Myocyte (in vitro differentiated cells): ENCODE measurements at places on chromosomes 7 and 10.

DNA sequence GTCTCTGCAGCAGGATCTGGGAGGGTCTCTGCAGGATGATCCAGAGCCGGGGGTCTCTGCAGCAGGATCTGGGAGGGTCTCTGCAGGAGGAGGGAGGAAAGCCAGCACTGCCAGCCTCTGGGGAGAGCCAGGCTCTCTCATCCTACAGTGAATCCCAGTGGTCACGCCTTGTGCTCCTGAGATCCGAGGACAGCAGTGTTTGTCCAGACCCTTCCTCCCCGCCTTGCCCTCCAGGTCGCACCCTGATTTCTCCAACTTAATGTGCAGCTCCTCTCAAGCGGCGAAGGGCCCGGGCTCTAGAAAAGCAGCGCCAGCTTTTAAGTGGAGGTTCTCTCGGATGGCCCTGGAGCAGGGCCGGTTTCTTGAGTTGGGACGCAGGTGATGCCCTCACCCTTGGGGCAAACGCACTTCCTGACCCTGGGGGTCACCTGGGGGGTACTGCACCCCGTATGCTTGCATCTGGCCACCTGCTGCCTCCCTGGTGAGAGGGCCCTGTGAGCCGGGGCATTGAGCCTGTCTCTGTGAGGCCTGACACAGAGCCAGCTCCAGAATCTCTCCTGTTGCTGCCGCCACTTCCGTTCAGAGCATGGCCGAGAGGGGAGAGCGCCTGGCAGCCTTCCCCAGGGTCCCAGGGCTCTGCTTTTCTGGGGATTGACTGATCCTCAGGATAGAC, 111.6 kb downstream of the ACTR3B start:
- DNase-seq = no peak

DNA sequence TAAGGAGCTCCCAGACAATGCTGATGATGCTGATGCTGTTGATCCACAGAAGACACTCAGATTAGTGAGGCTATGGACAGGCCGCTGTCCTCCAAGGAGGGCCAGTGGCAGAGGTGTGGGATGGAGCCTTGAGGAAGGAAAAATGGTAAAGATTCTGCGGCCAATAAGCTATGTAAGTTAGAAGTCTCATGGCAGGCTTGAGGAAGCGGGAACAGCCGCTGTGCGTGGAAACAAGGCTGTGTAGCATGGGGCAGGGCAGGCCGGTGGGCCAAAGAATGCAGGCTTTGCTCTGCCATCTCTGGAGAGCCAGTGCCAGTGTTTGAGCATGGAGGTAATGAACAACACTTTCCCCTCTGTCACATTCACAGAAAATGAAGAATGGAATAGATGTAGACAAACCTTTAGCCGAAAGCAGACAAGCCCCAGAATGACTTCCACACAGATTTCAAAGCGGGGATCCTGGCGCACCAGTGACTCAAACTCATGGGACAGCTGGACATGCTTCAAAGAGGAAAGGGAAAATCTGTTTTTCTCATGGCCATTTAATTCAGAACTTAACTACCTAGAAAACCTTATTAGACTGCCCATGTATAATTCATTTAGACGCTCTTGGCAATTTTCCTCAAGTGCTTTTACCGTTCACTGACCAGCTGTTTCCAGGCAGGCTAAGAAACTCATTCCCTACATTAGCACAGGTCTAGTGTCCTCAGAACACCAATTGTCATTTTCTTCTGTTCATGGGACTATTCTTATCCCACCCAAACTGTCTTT, 16.9 kb upstream of the FIGNL1 start:
- no peak for DNase-seq

DNA sequence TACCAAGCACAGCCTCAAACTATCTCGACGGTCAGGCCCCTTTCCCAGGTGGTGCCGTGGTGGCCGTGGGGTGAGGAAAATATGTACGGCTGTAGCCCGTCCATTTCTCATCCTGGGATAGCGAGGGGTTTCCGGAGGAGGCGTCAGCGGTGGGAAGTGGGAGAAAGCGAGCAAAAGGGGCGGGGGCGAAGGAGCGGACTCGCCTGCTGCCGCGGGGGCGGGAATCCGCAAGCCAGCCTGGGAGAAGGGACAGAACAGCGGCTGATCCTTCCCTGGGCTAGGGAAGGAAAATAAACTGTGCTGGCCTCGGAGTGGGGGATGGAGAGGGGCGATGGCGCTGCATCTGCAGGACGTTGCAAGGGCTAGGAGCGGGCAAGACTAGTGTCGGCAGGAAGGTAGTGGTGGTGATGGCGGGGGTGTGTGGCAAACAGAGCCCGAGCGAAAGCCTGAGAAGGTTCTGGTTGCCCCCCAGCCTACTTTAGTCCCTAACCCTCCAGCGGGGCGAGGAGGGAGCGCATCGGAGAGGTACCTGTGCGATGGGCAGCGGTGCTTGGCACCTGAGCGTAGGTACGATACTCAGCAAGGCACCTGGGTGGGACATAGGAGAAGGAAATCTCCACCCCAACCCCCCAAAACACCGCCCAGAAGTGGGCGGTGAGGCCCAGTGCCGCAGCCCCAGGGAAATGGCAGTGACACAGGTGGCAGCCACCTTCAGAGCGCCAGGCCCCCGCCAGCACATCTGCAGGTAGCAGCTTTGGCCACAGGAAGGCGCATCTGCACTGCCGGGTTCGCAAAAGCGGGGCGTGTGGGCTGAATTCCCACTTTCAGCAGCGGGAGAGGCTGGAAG, 49.9 kb upstream of the STEAP1B start:
- no peak for DNase-seq

DNA sequence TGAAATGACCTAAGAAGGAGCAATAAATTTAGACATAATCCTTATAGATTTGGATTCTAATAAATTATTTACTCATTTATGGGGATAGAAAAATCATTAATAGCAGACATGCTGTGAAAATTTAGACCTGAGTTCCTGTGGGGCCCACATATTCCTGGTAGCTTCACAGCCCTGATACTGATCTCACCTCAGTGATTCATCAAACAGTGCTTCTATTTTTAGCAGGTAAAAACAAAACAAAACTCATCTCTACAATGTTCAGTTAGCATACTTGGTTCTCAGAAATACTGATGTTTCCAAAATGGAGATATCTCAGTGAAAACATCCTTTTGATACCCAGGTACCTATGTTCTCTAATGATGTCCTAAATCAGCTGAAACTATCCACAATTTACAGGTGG, 841.1 kb upstream of the SORCS1 start:
- DNase-seq = no peak

- no peak for DNase-seq
Observed at GRCh38 chr7:96701258-96701657, 8.4 kb downstream of the SEM1 start.

GRCh38 chr10:111984057-111984456, 199.5 kb downstream of the GPAM start:
- DNase-seq = no peak

DNA sequence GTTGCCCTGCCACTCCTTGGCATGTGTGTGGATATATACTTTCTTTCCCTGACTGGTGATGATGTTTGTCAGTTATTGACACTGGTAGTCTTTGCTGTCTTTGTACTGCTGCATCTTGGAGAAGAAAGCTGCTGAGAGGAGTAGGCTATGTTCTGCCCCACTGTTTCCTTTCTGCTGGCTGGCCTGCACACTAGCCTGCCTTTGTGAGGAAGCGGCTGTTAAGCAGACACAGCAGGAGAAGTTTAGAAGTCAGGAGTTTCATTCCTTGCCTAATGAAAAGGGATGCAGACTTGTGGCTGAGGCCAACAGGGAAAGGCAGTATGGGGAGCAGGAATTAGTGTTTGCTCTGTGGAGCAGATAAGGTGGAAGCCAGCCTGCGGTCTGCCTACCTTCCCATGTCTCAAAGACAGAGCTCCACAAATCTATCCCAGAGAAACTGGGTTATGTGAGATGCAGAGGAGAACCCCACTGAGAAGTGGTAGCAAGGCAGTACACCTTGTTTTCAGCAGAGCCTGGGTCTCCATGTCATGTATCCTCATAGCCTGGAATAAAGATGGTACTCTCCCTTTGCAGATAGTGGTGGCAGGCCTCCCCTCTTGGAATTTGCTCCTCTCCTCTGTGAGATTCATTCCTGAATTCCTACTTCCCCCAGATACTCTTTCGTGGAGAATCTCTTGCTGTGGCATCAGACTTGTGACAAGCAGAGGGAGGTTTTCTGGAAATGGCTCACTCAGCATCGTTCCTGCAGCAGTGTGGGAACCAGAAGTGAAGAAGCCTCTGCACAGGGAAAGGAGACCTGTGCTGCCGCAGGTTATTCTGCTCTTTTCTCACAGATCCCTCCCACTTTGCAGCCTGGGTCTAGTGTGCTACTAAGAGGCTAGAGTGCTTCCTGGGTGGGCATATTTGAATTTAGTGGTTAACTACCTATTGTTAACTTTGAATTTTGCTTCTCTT, 130.2 kb downstream of the LRRC4 start:
- DNase-seq = no peak

- DNase-seq = peak; percentile 56
Observed at GRCh38 chr10:20473023-20473760, 423.9 kb downstream of the NEBL start.

GRCh38 chr10:32516567-32517495, 70.9 kb downstream of the CCDC7 start:
- DNase-seq = no peak

DNA sequence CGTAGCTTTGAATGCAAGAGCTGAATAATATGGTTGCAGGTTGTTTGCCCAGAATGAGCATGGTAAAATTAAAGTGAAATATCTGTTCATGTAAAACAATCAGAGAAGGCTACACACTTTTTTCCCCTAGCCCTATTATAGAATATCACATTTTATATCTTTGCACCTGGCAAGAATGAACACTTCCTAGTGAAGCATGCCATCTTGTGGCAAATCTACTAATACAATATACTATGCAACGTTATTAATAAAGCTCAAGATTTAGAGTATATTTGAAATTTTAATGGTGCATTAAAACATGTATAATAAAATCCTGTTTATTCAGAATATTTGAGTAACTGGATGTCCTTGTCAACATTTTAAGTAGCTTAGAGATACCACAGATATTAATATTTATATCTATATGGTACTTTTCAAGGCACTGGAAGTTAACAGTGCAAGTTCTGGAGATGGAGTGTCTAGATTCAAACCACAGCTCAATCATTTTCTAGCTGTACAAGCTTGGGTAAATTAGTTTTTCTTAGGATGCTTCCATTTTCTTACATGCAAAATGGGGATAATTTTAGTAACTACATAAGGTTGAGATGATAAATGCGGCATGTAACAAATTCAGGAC, 643.1 kb upstream of the SEMA3D start:
- no peak for DNase-seq

- peak; percentile 70 for DNase-seq
Observed at GRCh38 chr10:49592726-49593563, 17.2 kb upstream of the SLC18A3 start.

DNA sequence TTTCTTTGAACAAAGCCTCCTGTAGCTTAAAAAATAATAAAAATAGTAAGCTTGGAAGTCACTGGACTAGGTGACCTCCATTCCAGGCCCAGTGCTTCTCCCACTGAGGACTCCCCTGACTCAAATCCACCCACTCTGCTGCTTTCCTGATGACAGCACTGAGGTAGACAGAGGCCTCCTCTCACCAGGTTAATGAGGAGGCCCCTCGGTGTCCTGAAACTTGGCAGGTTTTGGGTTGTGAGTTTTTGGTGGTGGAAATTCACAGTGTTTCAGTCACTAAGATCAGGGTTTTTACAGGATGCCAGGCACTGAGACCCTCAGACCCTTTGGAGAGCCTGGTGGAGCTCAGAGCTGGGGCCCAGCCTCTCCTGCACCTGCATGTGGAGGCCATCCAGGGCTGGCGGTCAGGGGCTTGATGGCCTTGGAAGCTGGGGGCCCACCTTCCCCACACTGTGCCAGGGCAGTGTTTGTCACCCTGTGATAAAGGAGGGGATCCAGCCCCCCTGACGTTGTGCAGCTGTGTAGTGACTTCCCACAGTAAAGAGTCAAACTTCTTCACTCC, 19.1 kb downstream of the TSPAN14 start:
- DNase-seq = no peak

- no peak for DNase-seq
Observed at GRCh38 chr10:51273574-51273973, 199.3 kb downstream of the PRKG1 start.

GRCh38 chr7:107045195-107045960, 873 bp downstream of the PRKAR2B start:
- no peak for DNase-seq

DNA sequence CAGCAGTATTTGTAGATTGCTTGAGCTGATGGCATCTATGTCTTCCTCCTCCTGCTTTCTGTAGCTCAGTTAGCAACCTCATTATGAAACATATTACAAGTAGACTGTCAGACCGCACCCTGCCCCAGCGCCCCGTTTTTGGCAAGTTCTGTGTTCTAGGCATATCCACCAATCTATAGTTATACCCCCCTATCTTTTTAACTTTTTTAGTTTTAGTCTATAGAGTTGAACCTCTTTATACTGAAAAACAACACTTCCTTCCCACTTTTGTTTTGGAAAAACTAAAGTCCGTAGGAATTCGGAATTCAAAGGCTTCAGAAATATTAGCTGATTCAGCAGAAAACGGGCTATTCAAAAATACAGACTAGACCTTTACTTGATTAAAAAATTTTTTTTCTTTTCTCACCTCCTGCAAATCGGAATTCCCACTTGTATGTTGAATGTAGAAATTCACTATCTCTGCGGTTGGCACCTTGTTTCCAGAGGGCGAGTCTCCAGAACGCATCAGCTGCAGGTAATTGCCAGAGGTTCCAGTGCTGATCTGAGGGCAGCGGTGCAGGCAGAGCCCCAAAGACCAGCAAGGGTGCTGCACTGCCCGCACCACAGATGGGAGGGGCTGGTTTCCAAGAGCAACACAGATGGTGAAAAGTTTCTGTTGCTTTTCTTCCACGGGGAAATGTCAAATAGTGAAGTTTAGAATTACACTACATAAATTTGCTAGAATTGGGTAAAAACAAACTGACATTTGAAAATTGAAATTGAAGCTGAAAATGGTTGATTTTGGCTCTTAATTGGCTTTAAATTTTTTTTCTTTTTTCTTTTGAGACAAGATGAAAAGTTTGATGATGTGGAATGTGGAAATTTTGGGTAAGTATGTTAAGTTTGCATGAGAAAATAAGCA, 2.2 kb upstream of the FZD8 start:
- DNase-seq = no peak

DNA sequence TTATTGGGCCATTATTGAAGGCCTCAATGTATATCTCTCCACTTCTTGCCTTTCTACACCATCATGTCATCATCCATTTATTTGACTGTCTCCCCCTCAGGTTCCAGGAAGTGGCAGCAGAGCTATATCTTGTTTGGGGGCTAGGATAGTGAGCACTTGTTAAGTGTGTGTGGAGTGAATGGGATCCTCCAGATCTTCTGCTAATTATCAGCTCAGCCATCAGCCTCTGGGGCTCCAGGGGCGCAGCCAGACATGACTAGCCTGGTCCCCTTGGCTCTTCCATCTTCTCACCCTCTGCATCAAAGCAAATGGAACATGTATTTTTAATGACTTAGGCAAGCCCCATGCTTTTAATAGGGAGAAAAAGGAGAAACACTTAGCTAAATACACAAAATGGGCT, 176.5 kb downstream of the ARHGAP12 start:
- DNase-seq = no peak
